Occipital lobe (tissue), 3 donors: ENCODE measurements at places on chromosomes 2 and 18.

DNA sequence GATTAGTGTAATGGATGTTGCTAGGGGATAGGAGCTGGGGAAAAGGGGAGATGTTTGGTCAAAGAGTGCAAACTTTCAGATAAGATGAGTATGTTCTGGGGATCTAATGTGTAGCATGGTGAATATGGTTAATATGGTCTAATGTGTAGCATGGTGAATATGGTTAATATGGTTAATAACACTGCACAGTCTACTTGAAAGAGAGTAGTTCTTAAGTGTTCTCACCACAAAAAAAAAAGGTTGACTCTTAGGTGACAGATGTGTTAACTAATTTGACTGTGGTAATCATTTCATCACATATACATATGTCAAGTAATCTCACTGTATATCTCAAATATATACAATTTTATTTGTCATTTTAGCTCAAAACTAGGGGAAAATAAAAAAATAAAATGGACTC, 121.3 kb upstream of the CD226 start:
- DNase-seq: no peak

- DNase-seq: no peak
Observed at GRCh38 chr2:235229236-235229635, 264.6 kb upstream of the AGAP1 start.

GRCh38 chr18:32156855-32157254, 33.0 kb upstream of the MEP1B start:
- no peak for DNase-seq

- no peak for DNase-seq
Observed at GRCh38 chr2:24883946-24884345, 36.1 kb downstream of the ADCY3 start.

DNA sequence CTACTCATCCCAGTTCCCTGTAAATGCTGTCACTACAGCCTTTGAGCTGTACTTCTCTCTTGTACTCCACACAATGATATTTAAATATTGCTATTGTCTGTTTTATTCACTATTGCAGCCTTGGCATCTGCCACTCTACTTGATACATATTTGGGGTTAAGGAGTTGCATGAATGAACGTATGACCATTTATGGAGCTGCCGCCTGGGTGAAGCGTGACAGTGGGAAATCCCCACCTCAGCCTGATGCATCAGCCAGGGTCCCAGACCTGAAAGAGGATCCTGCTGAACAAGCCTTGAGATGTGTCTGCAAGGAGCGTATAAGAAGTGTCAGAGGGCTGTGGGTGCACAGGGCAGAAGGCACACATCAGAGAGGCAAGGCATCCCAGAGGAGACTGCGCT, 39.1 kb downstream of the MRPL35 start:
- DNase-seq: no peak

GRCh38 chr2:188979187-188980114, 5.3 kb downstream of the COL3A1 start:
- no peak for DNase-seq

DNA sequence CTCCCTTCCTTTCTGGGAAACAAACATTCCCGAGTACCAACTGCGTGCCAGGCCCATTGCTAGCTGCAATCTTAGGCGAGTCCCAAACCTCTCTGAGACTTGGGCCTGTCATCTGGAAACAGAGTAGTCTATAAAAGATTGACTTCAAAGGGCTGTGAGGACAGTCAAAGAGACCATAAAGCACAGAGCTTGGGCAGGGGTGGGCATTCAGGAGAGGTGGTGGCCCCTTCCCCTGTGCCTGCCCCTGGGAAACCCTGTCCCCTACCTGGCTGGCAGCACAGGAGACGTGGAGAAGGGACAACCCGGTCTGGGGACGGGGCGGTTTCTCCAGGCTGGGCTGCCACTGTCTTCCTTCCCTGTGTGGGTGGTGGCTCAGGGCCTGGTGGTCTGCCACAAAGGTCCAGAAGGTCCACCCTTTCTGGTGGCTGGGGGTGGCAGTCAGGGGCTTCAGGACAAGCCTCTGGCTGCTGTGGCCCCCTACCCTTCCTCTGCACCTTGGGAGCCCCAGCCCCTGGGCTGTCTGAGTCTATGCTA, 33.9 kb upstream of the FOSL2 start:
- DNase-seq: no peak

DNA sequence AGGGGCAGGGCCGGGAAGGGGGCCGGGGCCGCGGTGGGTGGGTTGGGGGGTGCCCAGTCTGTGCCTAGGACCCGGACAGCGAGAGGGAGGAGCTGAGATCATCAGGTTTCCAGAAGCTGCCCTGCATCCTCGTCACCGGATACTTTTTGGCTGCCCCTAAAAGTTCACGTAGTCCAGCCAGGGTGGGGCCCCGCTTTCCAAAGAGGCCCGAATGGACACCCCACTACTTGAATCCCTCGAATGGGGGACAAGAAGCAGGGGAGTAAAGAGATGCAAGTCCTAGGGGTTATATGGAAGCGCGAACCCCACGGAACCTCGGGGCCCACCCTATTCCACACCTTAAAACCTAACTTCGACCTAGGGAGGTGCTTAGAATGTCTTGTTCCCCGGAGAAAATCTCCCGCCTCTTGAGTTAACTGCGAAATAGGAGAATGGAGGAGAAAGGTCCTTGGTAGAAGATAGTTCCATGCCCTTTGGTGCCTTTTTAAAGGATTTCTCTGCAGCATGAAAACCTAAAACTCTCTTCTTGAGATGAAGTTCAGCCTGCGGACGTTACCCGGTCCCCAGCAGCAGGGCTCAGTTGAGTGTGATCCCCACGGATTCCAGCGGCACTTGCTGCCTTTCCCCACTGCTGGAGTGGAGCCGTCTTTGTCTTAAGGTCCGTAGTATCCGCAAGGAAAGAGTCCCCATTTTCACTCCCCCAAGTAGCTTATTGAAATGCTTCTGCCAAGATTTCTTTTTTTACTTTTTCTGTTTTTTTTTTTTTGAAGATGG, 2.1 kb upstream of the RNF152 start:
- no peak for DNase-seq

GRCh38 chr2:227653419-227653818, 13.2 kb upstream of the SCYGR5 start:
- no peak for DNase-seq

GRCh38 chr2:37632310-37632709, 39.1 kb downstream of the CDC42EP3 start:
- DNase-seq: no peak

GRCh38 chr2:172836347-172836821, 100.7 kb downstream of the RAPGEF4 start:
- no peak for DNase-seq

GRCh38 chr2:51734115-51734514, 702.2 kb upstream of the NRXN1 start:
- DNase-seq: no peak

DNA sequence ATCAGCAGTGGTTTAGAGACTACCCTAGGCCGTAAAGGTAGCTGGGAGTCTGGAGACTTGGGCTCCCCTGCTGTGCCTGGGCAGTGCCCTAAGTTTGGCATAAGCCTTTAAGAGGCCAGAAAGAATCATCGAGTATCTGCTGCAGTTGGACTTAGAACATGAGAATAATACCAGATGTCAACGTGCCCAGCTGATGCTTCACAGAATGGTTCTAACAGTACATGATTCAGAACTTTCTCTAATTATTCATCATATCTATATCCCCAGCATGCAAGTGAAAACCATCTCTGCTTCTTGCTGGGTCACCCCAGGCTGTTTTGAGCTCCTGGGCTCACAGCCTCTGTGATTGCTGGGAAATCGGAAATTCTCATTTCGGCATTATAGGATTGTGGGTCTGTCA, 118.1 kb downstream of the NCK2 start:
- no peak for DNase-seq

DNA sequence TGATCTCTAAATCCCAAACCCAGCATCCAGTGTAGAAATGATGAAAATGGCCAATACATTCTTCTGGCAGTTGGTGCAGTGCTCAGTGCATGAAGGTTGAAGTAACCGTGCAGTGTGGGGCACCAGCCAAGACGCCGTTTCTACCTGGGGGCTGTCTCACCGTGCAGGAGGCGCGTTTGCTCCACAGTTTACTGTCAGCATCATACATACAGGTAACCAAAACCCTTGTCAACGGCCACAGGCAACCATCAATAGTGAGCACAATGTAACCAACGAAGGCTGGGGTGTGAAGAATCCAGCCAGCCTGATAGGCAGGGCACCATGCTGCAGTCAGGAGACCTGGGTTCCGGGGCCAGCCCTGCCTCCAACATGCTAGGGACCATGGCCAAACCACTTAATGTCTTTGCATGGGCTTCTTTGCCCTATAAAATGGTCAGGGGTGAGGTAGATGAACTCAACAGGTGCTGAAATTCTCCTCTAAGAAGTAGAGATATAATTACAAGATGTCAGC, 127.5 kb upstream of the ID2 start:
- no peak for DNase-seq

- no peak for DNase-seq
Observed at GRCh38 chr2:177314722-177315264, 50.3 kb upstream of the NFE2L2 start.

DNA sequence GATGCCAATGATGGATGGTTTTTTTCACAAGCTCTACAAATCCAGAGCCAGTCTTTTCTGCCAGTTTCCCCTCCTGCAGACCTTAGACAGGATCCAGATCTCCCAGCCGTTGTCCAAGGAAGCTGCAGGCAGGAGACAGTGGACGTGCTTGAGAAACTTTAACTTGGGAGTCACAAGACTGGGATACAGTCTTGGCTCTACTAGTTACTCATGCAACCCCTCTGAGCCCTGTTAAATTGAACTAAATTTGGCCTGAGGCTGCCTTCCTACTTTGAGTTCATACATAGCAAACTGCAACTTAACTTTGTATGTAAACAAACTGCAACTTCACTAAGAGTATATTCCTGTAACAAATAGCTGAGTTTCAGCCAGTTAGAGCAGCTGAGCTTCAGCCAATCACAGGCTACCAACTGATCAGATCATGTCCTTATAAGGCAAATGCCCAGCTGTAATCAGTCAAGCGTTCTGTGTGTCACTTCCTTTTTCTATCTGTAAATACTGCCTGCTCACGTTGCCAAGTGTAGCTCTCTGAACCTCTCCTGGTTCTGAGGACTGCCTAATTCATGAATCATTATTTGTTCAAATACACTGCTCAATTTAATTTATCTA, 140.9 kb downstream of the CAPN13 start:
- DNase-seq: no peak

DNA sequence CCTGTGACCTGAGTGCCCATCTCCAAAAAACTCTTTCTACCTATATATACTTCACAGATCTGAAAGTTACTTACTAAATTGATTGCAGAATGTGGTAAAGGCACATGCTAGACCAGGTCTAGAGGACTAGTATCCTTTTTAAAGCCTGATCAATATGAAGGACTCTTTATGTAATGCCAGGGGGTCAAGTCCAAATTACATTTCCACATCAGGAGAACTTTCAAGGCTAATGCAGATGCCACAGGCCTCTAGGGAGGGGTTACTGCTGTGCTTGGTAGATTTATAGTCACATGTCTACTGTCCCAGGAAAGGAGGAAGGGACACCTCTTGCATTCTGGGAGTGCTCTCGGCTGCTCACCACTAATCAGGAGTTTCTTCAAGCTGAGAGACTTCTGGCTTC, 118.4 kb upstream of the NOSTRIN start:
- DNase-seq: no peak

GRCh38 chr2:156918410-156918809, 339.1 kb upstream of the GALNT5 start:
- no peak for DNase-seq

GRCh38 chr18:75129717-75130477, 79.0 kb downstream of the PTGR3 start:
- no peak for DNase-seq

- no peak for DNase-seq
Observed at GRCh38 chr2:128354726-128355470, 36.2 kb upstream of the HS6ST1 start.

DNA sequence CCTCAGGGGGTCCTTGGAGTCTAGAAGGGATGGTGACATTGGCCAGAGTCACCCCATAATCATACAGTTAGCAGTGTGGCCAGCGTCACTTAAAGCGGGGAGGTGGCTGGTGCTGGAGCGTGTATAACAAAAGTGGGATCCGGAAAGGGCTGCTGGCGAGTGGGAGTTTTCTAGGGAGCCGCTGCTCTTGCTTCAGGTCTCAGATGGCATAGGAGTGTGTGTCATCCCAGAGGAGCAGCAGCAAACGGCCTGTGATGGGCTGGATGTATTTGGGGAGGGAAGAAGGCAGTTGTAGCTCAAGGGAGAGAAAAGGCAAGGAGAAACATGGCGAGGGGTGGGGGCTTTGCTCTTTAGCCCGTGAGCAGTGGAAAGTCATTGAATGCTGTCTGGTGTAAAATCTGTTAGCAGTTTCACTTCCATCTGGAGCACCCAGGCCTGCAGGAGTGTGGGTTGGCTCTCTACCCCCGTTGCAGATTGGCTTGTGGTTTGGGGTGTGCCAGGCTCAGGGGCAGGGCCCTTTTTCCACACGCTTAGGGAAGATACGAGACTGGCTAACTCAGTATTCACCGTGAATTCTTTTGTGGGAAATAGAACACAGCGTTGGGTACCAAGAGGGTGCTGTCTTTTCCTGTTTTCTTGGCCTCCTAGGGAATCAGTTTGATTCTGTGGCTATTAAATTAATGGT, 120.5 kb downstream of the AGAP1 start:
- DNase-seq: no peak

GRCh38 chr2:224838335-224838734, 122.2 kb upstream of the CCDC195 start:
- no peak for DNase-seq

DNA sequence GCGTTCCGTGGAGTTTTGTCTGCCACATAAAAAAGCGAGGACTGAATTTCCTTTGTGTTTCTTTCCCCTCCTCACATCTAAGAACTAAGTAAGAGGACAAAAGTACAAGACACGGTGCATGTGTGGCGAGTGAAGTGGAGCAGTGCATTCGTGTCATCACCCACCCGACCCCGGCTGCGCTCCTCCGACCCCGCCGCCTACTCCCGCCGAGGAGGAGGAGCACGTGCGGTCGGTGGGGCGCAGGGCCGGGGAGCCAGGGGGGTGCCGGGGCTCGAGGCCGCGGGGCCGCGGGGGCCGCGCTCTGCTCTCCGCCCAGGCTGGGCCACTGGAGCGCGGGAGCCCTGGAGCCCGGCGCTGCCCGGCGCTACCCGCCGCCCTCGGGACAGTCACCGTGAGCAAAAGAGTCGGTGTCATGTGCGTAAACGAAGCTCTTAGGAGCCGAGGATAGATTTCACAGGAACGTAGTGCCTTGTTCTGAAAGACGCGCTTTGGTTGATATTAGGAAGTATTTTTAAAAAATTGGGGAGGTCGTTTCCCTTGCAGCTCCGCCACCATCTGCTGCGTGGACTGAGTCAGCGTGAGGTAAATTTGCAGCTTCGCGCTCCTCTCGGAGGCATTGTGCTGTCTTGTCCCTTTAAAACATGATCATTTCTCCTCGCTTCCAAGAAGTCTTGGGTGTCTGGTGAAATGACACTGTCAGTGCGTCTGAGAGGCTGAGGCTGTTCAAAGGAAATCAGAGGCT, 11.0 kb downstream of the TBR1 start:
- no peak for DNase-seq

- DNase-seq: no peak
Observed at GRCh38 chr2:120404941-120405758, 59.2 kb downstream of the INHBB start.

GRCh38 chr18:32213693-32214092, 23.9 kb downstream of the MEP1B start:
- no peak for DNase-seq
